Left renal pelvis (tissue), 4 donors: ENCODE measurements at places on chromosomes 1 and 21. TPM values are rescaled to one million over a fixed set of nuclear protein-coding genes. Genes with fewer than 3 reads are reported as not detected.

- DNase-seq: no peak
Measured at GRCh38 chr1:202577381-202577780, 132.9 kb downstream of the SYT2 start.

- DNase-seq: no peak
Measured at GRCh38 chr1:22163564-22163963, 20.7 kb upstream of the WNT4 start.

DNA sequence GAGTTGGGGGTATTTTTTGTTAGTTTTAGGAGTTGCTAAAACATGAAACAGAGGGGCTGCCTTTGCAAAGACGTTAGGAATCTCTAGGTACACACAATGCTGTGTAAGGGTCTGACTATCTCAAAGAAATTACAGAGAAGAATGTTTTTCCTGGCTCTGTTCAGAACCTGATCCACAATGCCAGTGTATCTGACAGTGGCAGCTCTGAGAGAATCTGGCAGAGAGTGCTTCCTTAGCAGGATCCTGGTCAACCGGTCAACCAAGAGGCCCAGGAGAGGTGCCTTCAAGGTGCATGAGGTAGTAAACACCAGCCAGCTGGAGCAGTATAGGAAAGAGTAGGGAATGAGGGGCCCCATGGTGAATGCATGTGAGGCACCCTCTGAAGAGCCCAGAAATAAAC lies 40.9 kb upstream of the RGS1 start:
- no peak for DNase-seq

- DNase-seq: no peak
Measured at GRCh38 chr1:151958959-151959358, 34.7 kb downstream of the S100A10 start.

DNA sequence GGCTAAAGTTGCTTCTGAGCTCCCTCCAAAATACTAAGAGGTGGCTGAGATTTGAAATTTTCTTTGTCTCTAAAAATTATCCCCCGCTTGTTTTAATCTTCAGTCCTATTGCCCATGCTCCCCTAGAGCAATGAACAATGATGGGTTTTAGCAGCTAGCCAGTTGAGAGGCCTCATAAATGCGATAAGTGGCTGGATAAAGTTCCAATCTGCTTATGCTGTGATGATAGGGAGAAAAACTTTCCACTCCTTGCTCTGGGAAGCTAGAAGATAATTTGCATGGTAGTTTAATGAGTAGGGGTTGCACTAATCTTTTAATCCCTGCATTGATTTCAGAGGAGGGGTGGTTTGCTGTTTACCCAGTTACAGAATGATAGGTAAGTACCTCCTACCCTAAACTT lies 9.6 kb upstream of the PRPF3 start:
- DNase-seq: no peak

DNA sequence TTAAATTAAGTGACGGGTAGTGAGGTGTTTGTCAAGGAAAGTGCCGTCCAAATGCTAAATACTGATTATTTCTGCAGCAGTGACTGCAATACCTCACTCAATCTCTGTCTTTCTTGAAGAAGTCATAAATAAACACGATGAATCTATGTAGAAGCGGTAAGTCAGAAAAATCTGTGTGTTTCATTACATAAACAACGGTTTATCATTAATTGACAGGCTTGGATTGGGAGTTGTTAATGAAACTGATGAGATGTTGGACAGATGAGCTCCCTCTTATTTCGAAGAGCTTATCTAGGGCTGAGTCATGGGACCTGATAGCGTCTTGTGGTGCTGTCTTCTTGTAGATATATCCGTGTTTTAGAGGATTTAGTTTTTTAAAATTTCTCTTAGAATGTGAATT lies 92.2 kb upstream of the SAMD11 start:
- DNase-seq: no peak

DNA sequence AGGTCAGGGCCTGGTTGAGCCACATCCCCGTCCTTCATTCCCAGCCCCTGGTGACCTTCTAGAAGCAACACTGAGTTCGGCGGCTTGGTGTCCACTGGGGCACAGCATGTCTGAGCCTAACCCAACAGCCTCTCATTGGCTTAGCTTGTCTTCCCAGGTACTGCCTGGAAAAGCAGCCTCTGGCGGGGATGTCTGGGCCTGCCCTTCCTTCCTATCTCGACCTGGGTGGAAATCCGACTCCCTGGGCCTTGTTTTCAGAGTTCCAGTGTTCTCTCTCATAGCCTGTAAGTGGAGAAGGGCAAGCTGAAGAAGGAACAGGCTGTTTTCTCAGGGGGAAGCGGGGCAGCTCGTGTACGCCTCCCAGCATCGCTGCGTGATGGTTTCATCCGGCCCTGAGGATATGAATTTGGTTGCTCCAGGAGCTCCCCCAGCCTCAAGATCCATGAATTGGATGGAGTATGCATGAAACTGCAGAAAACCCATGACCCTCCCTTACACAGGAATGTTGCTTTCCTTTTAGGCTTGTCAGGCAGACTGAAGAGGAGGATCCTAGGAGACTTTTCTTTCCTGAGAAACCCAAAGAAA lies 116.5 kb upstream of the IRF2BP2 start:
- no peak for DNase-seq

DNA sequence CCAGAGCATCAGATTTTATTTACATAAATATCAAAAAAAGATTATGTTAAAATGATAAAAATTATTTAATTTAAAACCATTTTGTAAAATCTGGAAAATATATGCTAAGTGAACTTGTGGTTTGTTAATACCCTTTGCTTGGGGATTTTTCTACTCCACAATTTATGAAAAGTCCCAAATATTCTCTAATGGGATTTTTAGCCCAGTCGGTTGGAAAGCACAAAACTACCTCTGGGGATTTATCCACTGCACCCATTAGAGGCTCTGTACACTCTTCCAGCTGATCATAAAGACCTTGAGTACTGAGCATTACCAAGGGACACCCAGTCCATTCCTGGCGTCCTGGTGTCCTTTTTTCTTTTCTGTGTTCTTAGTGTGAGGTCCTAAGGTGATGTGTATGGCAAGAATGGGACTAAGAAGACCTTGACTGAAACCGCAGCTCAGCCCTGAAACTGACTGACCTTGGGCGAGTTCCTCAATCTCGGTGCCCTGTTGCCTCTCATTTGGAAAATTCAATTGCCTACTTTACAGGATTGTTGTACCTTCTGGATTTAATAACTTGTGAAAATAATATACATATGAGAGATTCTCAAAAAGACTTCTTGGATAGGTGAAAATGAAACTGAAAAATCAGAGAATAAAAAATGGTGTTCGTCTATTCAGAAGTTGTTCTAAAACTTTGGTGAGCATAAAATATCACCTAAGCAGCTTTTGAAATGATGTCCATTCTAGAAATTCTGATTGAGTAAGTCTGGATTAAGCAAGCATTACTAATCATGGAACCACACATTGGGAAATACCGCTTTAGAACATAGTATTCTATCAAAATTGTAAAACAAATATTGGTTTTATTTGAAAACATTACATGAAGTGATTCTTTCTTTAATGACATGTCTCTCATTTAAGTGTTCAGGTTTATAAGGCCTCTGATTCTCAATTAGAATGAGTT lies 21.5 kb upstream of the SAMSN1 start:
- DNase-seq: no peak

DNA sequence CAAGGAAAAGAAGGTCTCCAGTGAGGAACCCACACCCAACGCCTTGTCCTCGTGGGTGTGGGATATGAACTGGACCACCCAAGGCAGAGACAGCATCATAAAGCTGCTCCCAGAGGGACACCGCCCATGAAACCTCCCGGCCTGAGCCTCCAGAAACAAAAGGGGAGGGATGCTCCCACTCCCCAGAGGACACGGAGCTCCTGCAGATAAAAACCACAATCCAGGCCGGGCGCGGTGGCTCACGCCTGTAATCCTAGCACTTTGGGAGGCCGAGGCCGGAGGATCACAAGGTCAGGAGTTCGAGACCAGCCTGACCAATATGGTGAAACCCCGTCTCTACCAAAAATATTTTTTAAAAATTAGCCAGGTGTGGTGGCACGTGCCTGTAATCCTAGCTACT lies 66.4 kb downstream of the CHD5 start:
- no peak for DNase-seq

Gene ACTA1
- polyA plus RNA-seq: 1.6 TPM

Gene SELE
- polyA plus RNA-seq: 0.50 TPM

DNA sequence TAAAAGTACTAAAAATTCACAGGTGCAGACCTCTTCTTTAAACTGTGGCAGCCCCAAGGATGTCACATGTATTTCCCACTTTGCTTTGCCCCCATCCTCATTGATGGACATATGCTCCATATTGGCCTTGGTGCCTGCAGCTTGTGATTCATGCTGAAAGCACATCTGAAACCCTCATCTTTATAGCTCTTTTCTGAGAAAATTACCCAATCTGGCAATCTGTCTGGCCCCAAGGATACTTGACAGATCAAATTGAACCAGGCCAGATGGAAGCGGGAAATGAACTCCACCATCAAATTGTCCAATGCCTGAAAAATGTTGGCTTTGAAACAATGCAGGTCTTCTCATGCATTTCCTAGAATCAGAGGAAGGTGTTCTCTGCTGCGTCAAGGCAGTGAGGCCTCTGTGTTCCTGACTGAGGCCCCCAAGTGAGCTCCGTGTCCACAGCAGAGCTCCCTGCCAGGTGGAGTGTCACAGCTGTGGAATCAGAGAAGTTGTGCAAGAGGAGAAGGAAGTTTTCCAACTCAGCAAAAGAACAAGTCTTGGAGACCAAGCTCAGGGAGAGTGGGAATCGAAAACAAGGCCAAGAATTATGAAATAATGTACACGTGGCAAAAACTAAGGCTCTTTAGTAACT lies 323.7 kb downstream of the PLPP3 start:
- DNase-seq: no peak

DNA sequence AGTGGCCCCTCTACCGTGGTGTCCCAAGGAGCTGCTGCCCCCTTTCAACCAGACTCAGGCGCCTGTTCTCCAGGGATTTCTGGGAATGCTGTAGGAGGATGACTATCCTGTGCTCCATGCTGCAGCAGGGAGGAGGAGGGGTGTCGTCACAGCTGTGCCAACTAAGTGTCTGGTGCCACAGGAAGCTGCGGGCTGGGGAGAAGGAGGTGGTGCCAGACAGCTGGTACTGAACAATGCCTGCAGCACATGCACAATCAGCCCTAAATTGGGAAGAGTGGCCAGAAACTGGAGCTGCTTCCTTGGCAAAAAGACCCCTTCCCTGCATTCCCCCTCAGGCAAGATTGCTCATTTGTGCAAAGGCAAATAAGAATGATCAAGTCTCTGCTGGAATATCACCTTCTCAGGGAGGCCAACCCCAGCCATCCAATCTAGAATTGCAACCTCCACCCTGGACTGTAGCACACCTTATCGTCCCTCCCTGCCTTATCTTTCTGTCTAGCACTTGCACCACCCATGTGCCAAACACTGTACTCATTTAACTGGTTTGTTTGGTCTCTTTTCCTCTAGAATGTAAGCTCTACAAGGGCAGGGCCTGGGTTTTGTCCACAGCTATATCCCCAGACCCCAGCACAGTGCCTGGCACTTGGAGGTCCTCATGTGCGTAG lies 33.3 kb downstream of the LAMB3 start:
- no peak for DNase-seq

Gene CR1L
- polyA plus RNA-seq: 1.8 TPM

Gene TCHHL1
- polyA plus RNA-seq: not detected

Gene KCNJ6
- polyA plus RNA-seq: 0.49 TPM

Gene FHAD1
- 3.5 TPM for polyA plus RNA-seq

Gene MIS18A
- polyA plus RNA-seq: 17.3 TPM
